ENCODE measurements at places on chromosomes 2 and 18. TPM values are rescaled to one million over a fixed set of nuclear protein-coding genes. Genes with fewer than 3 reads are reported as not detected.

The SCYGR4 gene
- not detected for total RNA-seq

The ZEB2 gene
- total RNA-seq, result 30.3 TPM

The HOXD12 gene
- total RNA-seq, result not detected

The TCF23 gene
- total RNA-seq, result not detected

GRCh38 chr2:230419181-230419580, 3.2 kb downstream of the SP100 start:
- no peak for DNase-seq

GRCh38 chr2:232597362-232598079, 35.9 kb upstream of the EFHD1 start:
- DNase-seq, result no peak

GRCh38 chr18:62420513-62421209, 95.6 kb downstream of the TNFRSF11A start:
- DNase-seq, result peak; percentile 67

DNA sequence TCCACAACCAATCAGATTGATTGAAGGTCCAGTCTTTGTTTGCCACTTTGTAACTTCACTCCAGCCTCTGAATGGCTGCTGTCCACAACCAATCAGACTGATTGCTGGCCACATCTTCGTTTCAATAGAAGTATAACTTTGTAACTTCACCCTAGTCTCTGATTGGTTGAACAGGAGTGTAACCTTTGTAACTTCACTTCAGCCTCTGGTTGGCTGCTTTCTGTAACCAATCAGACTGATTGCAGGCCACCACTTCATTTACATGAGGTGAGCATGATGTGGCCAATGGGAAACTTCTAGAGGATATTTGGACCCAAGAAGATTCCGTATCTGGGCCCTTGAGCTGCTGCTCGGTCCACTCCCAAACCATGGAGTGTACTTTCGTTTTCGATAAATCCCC, 16.9 kb upstream of the ALPP start:
- DNase-seq, result no peak

GRCh38 chr18:2843146-2843545, 3.7 kb upstream of the EMILIN2 start:
- DNase-seq, result no peak

DNA sequence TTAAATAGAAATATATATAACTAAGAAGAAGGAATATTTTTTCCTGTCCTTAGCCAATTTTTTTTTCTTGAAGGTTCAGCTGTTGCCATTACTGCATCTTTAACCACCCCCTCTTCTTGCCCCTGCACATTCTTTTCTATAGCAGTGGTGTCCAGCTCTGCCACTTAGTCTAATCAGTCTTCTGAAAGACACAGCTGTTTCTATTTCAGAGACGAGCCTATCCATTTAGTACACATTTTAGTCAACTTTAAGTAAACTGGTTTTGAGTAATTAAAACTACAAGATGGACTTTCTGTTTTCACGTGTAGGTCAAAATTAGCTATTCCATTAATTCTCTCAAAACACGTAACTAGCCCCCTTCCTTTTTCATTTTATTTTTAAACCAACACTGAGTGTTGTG, 21.0 kb downstream of the SPOPL start:
- DNase-seq, result no peak

- no peak for DNase-seq
Measured at GRCh38 chr18:30489890-30490643, 552.5 kb downstream of the DSC3 start.

DNA sequence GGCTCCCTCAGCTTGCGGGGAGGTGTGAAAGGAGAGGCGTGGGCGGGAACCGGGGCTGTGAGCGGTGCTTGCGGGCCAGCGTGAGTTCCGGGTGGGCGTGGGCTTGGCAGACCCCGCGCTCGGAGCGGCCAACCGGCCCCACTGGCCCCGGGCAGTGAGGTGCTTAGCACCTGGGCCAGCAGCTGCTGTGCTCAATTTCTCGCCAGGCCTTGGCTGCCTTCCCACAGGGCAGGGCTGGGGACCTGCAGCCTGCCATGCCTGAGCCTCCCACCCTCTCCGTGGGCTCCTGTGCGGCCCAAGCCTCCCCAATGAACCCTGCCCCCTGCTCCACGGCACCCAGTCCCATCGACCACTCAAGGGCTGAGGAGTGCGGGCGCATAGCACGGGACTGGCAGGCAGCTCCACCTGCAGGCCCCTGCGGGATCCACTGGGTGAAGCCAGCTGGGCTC, 48.2 kb downstream of the RNF138 start:
- no peak for DNase-seq

DNA sequence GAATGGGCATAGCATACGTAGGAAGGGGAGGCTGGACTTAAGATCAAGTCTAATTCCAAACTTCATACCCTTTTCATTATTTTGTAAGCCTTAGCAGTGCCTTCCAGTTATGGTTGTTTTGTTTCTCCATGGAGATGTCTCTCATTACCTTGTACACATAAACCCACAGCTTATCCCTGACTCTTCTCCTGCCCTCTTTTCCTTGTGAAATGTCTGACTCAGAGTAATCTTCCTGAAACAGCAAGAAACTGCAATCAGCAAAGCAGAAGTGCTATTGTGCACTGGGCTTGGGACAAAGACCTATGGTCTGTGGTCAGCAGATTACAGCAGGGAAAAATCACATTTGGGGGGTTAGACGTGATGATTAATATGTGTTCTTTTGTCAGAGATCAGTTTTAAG, 176.7 kb downstream of the IKZF2 start:
- DNase-seq, result no peak

GRCh38 chr18:70308555-70309294, 19.9 kb downstream of the SOCS6 start:
- no peak for DNase-seq

DNA sequence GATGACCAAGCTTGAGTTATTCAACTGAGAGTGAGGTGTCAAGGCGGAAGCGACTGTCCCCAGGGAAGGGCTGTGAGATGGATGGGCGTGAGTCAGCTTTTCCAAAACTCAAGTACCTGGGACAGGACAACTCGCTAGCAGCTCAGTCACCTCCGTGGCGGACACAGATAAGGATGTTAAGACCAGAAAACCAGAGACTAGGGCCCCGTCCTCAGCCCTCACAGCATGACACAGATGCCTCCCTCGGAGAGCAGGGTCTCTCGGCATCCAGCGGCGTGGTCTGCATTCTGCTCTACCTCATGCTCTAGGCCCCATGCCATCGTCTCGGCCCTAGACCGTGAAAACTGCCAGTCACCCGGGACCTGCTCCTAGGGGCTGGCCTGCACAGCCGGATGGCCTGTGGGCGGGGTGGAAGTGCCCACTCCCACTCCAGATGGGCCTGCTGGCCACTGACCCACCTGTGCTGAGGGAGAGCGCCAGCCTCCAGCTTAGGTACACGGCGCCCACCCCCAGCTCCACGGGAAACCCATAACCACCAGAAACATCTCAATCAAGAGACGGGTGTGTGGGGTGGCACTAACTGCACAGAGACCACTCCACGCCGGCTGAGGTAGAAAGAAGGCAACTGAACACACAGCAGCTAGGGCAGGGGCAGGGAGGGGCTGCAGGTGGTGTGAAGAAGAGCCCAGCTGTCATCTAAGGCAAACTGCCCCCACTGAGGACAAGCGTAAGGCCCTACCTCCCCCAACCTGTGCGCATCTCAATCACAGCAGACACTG, 39.8 kb downstream of the ANO7 start:
- no peak for DNase-seq

- no peak for DNase-seq
Measured at GRCh38 chr2:11354363-11355154, 10.1 kb upstream of the ROCK2 start.

DNA sequence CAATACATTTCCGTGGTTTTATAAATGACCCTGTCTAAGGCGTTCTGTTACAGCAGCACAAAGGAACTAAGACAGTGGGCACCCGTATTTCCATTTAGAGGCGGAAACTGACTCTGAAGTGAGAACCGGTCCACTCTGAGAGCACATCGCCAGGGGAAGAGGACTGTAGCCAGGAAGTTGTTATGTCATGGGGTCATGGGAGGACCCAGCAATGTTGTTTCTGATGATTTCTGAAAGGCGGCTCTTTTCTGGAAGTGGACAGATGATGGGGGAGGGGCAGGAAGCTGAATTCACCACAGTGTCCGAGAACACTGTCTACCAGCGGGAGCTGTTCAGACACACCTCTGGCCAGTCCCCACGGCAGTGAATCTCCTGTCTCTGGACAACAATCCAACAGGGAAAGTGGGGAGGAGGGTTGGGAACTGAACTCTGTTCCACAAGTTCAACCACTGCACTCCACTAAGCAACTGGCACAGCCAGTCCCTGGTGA, 2.1 kb upstream of the LRRFIP1 start:
- no peak for DNase-seq

Data from pulmonary artery endothelial cell (primary cell).